Right ventricle myocardium inferior (tissue), 1 donor: ENCODE measurements at places on chromosomes 13 and 19.

DNA sequence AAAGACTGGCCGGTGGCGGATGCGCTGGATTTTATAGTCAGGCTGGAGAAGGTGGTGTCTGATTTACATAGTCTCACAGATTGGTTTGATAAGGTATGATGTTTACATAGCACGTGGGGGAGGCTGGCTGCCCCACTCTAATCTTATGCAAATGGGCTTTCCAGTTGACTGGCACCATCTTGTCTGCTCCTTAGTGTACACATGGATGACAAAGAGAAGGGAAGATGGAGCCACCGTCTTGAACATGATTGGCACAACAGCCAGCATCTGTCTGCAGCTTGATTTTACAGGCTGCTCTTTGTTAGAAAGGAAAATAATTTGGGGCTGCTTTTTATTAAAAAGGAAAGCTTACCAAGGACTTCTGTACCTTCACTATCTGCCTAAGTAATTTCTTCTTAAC, 265.2 kb upstream of the MAB21L1 start:
- DNase-seq = no peak

DNA sequence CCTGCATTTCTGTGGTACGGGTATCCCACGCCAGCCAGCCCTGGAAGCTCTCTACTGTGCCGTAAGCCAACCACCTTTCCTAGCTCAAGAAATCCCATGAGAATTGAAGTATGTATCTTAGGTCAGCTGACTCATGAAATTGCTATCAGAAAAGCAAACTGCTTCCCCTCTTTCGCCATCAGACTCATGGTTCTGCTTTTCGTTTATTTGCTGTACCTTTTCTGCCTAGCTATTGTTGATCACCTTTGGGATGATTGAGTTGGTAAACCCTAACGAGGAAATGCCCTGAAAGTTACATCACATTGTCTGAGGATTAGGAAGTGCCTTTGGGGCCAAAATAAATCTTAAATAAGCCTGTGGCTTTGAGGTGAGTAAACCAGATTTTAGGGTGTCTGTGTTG, at the start of gene ADGRE3:
Gene ADGRE3 (minus strand): TSS at position 81 of the 400 bp plus-strand sequence. CDS start 74 bp downstream, at position 7.
- no peak for DNase-seq

GRCh38 chr19:32373585-32374295, 28.3 kb downstream of the ZNF507 start:
- no peak for DNase-seq

GRCh38 chr19:3324405-3324856, 42.0 kb upstream of the NFIC start:
- DNase-seq = peak; percentile 83

GRCh38 chr13:99916366-99917103, 55.0 kb downstream of the ZIC5 start:
- no peak for DNase-seq

- DNase-seq = peak; percentile 76
These were observed 512 bp downstream of the RPS19 start for GRCh38 chr19:41860419-41861115.

GRCh38 chr13:111975539-111976473, 91.1 kb upstream of the SOX1 start:
- DNase-seq = no peak
